ENCODE measurements at places on chromosomes 11 and 22.

DNA sequence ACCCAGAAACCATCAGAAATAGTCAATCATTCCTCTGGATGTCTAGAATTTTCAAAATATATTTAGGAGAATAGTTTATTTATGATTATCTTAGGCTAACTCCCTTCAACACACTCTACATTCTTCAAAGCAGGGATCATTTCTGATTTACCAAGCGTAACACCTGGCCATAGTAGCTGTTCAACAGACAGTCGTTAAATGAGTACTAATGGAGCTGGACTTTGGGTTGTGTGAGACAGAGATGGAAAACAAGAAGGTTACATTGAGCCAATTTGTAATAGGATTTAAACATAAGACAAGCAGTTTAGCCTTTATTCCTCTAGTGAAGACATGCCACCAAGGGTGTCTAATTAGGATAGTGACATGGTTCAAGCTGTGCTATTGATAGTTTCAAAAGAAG, 129.2 kb upstream of the ANO3 start:
- no peak for DNase-seq

DNA sequence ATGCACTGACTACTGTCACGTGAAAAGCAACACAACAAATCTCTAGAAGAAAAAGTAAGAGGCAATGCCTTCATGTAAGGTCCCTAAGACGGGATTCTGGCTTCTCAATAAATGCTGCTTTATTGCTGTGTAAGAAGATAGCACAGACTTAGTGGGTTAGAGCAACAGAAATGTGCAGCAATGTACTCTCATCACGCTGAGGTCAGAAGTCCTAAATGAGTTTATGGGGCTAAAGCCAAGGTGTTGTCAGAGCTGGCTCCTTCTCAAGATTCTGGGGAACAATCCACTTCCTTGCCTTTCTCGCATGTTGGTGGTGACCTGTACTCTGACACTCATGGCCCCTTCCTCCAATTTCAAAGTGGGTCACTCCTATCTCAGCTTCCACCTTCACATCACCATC, 93.4 kb downstream of the SHANK2 start:
- no peak for DNase-seq

DNA sequence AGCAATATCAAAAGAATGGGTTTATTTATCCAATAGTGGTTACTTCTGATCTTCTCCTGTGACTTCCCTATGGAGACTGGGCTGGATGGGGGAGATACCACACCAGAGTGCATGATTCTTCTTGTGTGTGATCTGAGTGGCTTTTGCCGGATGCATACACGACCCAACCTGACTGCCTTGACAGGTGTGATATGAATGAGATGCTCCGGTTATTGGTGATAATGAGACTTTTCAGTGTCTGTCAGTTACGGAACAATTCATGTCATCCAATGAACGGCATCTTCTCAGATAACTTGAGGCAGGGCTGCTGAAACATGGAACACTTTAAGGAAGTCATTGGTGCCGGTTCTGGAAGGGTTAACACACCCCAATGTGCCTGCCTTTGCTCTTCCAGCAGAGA, 17.7 kb downstream of the FJX1 start:
- DNase-seq: no peak

DNA sequence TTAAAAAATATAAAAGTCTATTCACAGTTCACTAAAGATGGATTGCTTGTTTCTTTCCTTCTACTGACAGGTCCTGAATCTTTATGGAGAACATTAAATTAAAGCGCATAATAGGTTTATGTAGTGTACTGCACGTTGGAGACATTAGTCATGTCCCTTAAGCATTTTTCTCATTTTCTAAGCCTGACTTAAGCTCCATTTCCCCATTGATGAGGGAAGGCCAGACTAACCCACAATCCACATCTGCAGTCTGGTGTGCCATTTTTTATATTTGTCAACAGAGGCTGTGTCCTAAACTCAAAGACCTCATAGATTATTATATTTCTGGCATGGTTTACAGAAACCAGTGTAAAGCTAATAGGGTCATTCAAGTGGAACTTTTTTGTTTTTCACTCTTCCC, 39.9 kb downstream of the CADM1 start:
- no peak for DNase-seq

- DNase-seq: no peak
These were observed 116.0 kb upstream of the DDI1 start for GRCh38 chr11:103920449-103920848.

DNA sequence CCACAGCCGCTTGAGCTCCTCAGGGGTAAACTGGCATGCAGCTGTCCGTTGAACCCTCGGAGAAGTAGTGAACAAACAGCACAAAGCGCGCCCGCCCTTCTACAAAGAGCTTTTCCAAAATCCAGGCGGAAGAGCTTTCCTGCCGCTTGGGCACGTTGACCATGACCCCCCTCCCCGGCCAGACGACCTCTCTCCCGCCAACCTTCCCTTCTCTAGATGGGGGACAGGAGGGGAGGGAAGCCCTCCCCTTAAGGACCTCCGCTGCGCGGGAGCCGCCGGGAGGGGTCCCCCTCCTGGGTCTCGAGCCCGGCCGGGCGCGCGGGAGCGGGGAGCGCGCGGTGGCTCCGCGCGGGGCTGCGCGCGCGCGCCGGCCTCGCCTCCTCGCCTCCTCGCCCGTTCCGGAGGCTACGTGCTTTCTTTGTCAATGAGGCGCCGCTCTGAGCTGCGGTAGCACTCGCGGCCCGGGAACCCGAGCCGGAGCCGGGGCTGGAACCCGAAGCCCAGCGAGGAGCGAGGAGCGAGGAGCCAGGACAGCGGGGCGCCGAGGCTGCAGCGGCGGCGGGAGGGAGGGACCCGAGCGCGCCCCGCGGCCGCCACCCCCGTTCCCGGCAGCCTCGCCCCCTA, 118.6 kb downstream of the HIPK3 start:
- no peak for DNase-seq
